ENCODE measurements at places on chromosomes 5 and 9.
A peak's percentile ranks its signal among the peaks of the same experiment; 100 is the strongest.

GRCh38 chr9:1388216-1388615 is 338.1 kb downstream of the DMRT2 start:
- no peak for DNase-seq

DNA sequence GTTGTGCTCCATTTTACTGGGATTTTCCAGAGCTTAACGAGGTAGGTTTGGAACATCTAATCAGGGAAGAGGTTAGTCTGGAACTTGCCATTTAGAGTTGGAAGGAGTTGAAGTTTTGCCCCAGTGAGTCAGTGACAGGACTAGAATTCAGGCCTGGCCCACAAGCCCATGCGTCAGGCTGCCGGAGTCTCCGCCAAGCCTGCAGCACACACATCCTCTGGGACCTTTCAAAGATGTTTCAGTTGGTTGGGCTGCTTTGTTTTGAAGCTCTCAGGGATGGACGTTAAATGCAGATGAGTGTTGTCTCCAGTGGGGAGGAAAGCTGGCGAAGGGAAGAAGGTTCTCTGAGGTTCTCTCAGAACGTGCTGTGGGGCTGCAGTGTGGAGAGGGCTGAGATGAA is 147.0 kb downstream of the PSAT1 start:
- DNase-seq = no peak

- DNase-seq = no peak
Observed at GRCh38 chr5:16461782-16462181, 3.8 kb downstream of the ZNF622 start.

GRCh38 chr5:15785531-15785981 is 285.6 kb downstream of the FBXL7 start:
- no peak for DNase-seq

DNA sequence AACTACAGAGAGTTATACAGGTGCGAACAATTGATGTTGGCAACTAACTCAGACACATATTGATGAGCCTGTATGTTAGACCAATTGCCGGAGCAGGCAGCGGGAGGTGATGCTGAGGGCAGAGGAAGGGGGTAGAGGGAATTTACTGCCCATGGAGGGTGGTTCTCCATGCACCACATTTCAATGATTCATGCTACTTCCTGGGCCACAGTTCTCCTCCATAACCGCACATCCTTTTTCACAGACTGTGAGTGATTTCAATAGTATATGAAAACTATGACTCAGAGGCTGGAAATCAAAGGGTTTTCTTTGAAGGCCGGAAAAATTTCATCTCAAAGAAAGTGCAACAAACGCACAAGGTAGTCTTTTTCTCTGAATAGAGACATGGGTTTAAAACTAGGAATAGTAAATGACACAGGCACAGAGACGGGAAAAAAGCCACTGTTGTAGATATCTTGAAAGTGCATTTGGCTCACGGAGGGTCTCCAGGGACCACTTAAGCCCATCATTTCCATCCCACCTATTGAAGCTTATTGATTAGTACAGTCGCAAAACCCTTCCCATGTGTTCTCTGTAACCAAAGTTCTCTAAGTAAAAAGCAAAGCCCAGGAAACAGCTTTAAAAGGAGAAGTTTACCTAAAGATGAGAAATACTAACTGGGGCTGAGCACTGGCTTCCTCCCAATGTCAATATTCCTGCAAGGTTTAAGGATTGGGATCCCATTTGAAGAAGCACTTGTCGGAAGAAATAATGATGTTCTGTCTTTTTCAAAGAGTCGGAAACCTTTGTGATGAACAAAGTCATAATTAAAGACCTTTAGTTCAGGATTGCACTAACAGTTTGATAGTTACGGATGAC is 28.0 kb upstream of the ADAM19 start:
- DNase-seq = peak; percentile 29

- DNase-seq = no peak
Observed at GRCh38 chr5:3698412-3698811, 102.8 kb downstream of the IRX1 start.

DNA sequence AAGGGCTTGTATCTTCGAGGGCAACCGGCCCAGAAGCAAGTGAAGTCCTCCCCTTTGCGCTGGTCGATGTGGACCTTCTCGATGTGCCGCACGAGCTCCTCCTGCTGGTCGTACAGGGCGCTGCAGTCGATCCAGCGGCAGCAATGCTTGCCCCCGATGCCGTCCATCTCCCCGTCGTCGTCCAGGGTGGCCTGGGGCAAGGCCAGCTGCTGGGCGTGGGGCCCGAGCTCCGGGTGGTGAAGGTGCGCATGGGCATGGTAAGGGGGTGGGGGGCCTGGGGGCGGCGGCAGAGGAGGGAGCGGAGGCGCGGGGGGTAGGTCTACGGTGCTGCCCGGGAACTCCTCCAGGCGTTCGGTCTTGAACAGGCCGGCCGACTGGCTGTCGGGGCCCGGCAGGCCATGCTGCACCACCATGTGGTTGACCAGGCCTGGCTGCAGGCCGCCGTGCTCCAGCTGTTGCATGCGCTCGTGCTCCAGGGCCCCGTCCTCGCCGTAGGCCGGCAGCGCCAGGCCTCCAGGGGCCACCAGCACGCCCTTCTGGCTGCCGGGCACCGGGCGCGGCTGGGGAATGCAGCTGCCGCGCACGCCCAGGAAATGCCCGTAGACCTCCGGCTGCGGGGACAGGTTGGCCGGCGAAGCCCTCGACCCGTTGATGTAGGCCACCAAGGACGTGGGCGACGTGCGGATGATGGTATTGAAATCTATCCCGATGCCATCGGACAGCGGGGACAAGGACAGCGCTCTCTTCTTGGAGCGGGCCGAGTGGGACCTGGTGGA is 181.8 kb downstream of the GLIS3 start:
- peak; percentile 2 for DNase-seq
